ENCODE measurements at places on chromosomes 7 and 10. TPM values are rescaled to one million over a fixed set of nuclear protein-coding genes. Genes with fewer than 3 reads are reported as not detected.

DNA sequence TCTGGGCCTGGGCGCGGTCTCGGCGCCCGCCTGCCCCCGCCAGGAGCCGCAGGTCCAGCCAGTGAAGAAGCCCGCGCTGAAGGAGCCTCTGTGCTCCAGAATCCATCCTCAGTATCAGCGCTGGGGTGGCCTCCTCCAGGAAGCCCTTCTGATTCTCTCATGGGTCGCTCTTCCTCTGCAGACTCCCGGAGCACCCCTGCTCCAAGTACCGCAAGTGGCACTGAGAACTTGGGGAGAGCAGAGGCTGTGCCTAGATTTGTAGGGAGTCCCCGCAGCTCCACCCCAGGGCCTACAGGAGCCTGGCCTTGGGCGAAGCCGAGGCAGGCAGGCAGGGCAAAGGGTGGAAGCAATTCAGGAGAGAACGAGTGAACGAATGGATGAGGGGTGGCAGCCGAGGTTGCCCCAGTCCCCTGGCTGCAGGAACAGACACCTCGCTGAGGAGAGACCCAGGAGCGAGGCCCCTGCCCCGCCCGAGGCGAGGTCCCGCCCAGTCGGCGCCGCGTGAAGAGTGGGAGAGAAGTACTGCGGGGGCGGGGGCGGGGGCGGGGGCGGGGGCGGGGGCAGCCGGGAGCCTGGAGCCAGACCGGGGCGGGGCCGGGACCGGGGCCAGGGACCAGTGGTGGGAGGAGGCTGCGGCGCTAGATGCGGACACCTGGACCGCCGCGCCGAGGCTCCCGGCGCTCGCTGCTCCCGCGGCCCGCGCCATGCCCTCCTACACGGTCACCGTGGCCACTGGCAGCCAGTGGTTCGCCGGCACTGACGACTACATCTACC is at the start of gene ALOX5:
ALOX5 (plus strand) TSS at position 641 of the 774 bp plus-strand sequence; CDS start at position 705, 64 bp downstream.
- DNase-seq: peak; percentile 74

- DNase-seq: no peak
Observed at GRCh38 chr7:70596598-70596913, 535.4 kb upstream of the GALNT17 start.

The KIAA1549 gene
- 0.36 TPM for total RNA-seq

DNA sequence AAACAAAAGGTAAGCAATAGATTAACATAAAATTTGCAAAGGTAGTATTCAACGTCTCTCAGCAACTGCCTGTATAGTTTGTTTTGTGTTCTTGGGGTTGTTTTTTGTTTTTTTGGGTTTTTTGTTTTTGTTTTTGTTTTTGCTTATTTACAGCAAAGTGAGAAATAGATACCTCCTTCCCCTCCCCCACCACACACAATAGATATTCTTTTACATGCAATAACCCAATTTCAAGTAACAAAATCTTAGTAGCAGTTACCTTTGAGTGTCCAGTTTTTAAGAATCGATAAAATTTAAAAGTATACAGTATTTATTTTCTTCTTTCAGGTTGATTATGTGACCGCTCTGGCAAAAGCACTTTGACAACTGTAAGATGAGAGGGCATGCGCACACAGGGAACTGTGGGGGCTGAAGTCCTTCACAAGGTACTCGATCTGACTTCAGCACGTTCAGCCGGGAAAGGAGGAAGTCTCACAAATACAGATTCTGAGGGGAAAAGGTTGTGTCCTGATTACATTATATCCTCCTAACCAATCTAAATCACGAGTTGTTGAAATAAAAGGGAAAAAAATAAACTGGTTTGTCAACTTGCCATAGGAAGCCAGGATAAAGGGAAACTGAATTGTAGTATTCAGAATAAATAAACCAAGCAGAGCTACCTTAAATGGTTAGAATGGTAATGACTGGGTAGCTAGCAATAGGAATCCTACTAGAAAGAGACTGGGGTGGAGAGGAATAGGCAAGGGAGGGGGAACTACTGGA is 47.8 kb downstream of the CPEB3 start:
- peak; percentile 69 for DNase-seq

The MRC1 gene
- total RNA-seq: 0.44 TPM

The CRPPA gene
- total RNA-seq: 0.87 TPM

GRCh38 chr10:126216632-126216961 is 171.7 kb downstream of the ADAM12 start:
- no peak for DNase-seq

The KCP gene
- total RNA-seq: 3.8 TPM

The STEAP1 gene
- not detected for total RNA-seq

The C10orf143 gene
- 9.1 TPM for total RNA-seq

DNA sequence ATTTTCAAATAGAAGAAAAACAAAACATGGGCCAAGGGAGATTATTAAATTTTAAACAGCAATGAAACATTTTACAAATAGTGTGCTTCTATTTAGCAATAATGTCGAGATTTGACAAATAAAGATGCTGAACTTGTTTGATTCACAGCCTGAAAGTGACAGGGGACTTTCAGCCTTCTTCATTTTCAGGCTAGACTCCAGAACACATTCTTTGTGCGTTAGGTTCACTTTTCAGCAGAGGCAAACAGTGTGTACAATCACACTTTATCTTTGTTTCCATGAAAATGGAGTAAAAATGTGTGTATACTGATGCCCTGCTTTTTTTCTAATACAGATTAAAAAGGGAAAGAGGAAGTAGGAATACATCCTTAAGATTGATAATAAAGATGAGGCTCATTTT is 35.6 kb downstream of the FAM171A1 start:
- no peak for DNase-seq

GRCh38 chr10:29228562-29228961 is 60.3 kb upstream of the LYZL1 start:
- DNase-seq: no peak

- DNase-seq: no peak
Observed at GRCh38 chr7:36128448-36129047, 24.5 kb upstream of the EEPD1 start.

DNA sequence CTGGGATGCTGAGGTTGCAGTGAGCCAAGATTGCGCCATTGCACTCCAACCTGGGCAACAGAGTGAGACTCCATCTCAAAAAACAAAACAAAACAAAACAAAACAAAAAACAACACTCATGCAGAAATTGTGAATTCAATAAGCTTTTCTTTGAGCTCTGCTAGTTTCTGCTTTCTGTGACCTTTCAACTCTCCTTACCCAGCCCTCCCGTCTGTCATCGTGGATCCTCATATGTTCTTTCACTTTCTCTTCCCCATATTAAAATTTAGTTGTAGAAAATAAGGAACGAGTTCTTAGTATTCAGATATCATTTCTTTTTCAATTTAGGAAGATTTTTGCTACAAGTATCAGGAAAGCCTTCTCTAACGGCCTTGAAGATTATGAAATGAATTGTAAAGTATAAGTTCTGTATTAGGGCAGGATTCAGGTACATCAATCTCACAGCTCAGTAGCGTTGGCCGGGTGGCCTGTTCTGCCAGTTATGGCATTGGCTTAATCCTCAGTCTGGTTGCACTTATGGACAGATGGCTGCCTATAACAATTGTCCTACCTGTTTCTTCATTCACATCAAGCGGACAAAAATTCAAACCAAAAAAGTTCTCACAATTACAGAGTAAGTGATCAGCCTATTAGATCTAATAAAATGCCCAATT is 1167.0 kb downstream of the SORCS3 start:
- DNase-seq: no peak

- no peak for DNase-seq
Observed at GRCh38 chr10:66783316-66783715, 142.5 kb upstream of the LRRTM3 start.

GRCh38 chr7:159056737-159057136 is 87.9 kb downstream of the VIPR2 start:
- no peak for DNase-seq

- peak; percentile 85 for DNase-seq
Observed at GRCh38 chr10:97319671-97320479, 804 bp downstream of the FRAT1 start.

DNA sequence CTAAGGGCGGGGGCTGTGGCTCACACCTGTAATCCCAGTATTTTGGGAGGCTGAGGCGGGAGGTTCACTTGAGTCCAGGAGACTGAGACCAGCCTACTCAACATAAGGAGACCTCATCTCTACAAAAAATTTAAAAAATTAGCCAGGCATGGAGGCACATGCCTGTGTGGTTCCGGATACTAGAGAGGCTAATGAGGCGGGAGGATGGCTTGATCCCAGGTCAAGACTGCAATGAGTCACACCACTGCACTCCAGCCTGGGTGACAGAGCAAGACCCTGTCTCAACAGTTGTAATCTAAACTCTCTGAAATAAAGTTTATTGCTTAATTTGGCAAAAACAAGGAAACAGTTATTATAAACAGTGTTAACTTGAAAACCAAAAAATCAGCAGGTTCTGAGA is 123.3 kb downstream of the USP6NL start:
- DNase-seq: no peak

The CPVL gene
- not detected for total RNA-seq

DNA sequence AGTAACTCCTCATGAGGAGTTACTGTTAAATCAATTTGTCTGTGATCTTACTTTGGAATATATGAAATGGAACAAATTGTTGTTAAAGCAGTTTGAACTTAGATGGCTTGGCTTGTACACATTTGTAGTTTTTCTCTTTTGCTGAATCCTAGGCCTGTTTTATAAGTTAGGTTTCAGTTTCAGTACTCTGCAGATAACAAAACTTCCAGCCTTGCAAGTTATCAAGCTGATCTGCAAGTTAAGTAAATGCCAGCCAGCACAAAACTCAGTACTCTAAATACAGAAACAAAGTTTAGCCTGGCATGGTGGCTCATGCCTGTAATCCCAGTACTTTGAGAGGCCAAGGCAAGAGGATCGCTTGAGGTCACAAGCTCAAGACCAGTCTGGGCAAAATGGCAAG is 25.0 kb upstream of the PAXIP1 start:
- no peak for DNase-seq

The FGF8 gene
- not detected for total RNA-seq

GRCh38 chr7:47587351-47587750 is 5.4 kb upstream of the TNS3 start:
- no peak for DNase-seq

DNA sequence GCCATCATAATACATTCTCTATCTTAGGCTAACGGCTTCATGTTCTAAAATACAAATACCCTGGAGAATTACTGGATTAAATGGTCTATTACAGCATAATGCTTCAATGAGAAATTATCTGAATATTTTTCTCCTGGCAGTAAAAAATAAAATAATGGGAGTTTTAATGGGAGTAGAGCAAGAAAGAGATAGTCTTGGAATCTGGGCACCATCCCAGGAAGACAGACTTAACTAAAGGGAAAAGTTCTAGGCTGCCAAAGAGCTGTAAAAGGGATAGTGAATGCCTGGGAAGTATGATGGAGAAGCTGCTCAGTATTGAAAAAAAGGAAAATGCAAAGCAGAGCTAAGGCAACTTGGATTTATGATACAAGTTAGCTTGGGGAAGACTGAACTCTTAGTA is 12.1 kb upstream of the SYPL1 start:
- no peak for DNase-seq

DNA sequence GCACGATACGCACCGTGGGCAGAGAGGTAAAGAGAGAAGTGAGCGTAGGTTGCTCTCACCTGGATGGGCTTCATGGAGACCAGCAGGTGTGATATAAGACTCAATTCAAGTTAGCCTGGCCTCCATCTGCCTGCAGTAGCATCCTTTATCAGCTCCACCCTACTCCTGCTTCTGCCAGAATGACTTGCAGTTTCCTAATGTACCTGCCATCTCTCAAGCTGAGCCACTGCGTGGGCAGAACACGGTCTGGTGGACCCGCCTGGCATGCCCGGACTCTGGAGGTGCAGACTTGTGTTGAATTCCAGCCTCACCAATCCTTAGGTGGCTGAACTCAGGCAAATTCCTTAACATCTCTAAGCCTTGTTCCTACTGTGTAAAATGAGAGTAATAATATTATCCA is 64.3 kb downstream of the STEAP1B start:
- DNase-seq: no peak

DNA sequence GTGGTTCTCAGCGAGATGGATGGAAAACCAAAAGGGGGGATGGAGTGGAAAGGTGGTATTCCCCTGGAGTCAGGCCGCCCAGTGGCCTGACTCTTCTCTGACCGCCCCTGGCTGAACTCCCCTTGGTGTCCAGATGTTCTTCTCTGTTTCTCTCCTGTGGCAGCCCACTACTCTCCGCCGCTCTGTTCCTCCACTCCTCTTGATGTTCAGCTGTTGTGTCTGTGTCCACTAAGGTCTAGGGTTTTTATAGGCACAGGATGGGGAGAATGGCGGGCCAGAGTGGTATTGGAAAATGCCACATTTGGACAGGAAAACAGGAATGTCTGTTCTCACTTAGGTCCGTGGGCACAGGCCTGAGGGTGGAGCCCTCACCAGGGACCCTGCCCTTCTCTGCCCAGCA is 954.3 kb upstream of the MBL2 start:
- no peak for DNase-seq

DNA sequence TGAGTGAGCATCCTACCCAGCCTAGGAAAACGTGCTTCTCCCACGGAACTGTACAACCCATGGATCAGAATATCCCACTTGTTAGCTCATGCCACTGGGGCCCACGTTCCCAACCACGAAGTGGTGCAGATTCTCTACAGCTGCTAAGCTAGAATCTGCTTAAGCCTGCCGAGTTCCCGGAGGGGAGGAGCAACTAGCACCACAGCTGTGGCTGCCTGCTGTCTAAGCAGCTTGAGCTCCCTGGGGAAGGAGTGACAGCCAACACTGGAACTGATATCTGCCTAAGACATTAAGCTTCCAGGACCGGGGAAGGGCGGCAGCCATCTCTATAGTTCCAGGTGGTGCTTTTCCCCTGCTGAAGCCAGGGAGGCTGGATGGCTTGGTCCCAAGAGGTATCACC is 334.7 kb upstream of the CHRM2 start:
- DNase-seq: no peak
